ENCODE measurements at places on chromosomes 12 and 14. TPM values are rescaled to one million over a fixed set of nuclear protein-coding genes. Genes with fewer than 3 reads are reported as not detected.

Gene GZMB
- total RNA-seq = not detected

Gene C12orf56
- total RNA-seq = not detected

Gene BEGAIN
- 0.36 TPM for total RNA-seq

Gene CLEC2A
- not detected for total RNA-seq

Gene KCNJ8
- 17.4 TPM for total RNA-seq

Gene C12orf60
- total RNA-seq = 2.0 TPM

Gene IAPP
- total RNA-seq = not detected

Gene PRH2
- total RNA-seq = 1.4 TPM
